ENCODE measurements at places on chromosomes 11 and 22. TPM values are rescaled to one million over a fixed set of nuclear protein-coding genes. Genes with fewer than 3 reads are reported as not detected.

DNA sequence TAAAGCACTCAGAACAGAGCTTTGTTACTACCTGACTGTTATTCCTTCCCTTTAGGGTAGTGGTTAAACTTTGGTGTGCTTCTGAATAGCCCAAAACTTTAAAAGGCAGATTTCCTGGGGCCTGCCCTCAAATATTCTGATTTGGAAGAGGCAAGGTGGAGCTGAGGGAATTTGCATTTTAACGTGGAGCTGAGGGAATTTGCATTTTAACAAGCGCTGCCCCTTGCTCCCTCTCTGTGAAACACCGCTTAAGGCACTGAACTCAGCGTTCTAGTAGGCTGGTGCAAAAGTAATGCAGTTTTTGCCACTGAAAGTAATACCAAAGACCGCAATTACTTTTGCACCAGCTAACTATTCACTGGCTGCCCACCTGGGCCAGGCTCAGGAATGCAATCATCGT is 35.0 kb downstream of the TPST2 start:
- no peak for DNase-seq

- DNase-seq = no peak
These were observed 6.7 kb downstream of the ANKRD13D start for GRCh38 chr11:67295846-67296245.

DNA sequence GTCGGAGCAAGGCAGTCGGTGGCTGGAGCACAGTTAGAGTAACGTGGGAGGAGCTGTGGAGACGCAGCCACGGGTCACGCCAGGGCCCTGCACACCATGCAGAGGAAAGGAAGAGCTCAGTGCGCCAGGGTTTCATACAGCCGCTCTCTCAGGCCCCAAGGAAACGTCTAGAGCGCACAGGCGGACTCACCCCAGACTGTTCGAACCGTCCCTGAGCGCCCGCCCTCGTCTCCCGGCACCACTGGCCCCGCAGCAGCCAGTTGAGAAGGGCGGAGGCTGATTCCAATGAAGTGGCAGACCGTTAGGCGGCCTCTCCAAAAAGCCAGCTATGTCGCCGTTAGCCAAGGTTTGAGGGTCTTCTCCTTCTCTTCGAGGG is 483 bp upstream of the HYLS1 start:
- peak; percentile 67 for DNase-seq

The ZNF195 gene
- total RNA-seq = 8.3 TPM

DNA sequence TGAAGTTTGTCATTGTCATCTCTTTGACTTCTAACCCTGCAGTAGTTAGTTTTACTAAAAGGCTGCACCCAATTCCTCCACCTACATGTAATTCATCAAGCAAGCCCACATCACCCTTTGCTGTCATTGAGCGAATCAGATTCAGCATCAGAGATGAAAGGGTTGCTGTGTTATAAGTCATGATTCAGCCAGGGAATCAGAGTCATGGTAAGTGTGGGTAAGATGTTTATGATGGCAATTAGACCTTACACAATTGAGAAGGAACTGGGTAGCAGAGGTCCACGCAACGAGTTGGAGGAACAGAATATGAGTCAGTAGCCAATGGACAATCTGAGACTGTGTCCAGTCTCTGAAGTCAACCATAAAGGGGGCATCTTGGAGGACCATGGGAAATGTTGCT is 162.8 kb upstream of the SNX19 start:
- no peak for DNase-seq

DNA sequence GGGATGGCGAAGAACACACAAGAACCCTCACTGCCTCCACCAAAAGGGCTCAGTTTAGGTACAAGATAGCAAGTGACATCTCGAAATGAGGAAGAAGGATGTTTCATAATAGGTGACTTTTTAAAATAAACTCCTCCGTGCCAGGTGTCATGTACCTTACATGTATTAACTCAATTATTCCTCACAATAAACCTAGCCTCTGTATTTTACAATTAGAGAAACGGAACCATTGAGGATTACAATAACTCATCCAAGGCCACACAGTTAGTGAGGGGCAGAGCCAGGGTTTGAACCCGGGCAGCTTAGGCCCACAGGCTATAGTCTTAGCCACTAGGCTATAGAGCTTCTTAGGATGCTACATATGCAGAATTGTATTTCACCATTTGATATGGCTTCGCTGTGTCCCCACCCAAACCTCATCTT is 965 bp upstream of the PAMR1 start:
- peak; percentile 30 for DNase-seq

The KCNQ1 gene
- not detected for total RNA-seq

- DNase-seq = peak; percentile 96
These were observed at the start of gene DHCR7 for GRCh38 chr11:71448257-71449171. Gene DHCR7, minus strand, starts transcription at chr11:71448393. Its CDS starts 3,441 bp downstream, at chr11:71444952.

The PRODH gene
- total RNA-seq = not detected

The SESN3 gene
- total RNA-seq = 0.79 TPM

DNA sequence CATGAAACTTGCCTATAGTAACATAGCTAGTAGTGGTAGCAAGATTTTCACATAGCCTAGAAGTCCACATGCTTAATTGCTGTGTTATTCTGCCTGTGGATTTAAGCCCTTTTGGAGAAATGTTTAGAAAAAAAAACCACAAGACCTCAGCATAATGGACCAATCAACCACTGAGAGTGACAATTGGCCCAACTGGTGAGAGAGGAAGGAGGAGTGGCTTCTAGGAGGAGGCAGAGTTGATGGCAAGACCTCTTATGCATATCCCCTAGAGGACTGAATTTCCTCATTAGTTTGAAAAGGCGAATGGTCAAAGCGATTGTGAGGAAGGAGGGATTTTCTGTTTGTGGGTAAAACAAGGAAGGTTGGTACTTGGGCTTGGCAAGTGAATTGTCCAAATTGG is 30.6 kb downstream of the NNMT start:
- no peak for DNase-seq

The CASP1 gene
- total RNA-seq = 2.3 TPM

The USH1C gene
- total RNA-seq = not detected

The DGCR6 gene
- 1.3 TPM for total RNA-seq

- DNase-seq = peak; percentile 54
These were observed 22.6 kb downstream of the RTN4RL2 start for GRCh38 chr11:57482782-57483561.

The KCNK4 gene
- total RNA-seq = not detected

DNA sequence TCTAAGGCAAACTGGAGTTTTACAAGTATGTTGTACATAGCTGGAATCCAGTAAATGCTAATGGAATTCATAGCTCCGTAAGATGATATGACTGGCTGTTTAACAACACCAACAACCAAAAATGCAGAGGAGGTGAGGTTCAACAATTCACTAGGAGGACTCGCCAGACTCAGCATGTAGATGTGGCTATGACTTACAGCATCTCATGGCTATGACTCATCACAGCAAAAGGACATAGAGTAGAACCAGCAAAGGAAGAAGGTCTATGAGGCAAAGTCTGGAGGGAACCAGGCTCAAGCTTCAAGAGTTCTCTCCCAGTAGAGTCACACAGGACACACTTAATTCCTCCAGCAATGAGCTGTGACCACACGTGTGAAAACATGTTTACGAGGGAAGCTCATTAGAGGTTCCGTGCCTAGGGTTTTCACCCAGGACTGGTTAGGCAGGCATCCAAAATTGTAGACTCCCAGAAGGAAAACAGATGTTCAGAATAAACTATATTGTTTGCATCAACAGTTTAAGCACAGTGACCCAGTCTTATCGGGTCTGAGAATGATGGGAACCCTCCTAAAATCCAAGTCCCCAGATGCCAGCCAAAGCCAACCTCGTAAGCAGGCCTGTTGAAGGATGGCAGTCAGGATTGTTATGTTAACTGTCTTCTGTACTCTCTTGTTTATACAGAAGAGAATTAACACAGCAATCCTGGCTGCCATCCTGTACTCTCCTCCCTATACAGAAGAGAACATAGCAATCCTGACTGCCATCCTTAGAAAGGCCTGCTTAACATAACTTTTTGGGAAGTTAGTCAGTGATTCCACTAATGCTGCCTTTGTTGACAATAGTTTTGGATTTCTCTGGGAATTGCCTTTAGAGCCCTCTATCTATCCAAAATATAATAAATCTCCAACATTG is 116.6 kb downstream of the LARGE1 start:
- peak; percentile 54 for DNase-seq

The CCND1 gene
- total RNA-seq = 60.7 TPM

The SF3B2 gene
- total RNA-seq = 174 TPM

The HMOX1 gene
- 36.1 TPM for total RNA-seq

The KRTAP5-9 gene
- total RNA-seq = not detected

The MYBPC3 gene
- not detected for total RNA-seq

- DNase-seq = no peak
These were observed 18.8 kb upstream of the PARVA start for GRCh38 chr11:12358302-12359188.

DNA sequence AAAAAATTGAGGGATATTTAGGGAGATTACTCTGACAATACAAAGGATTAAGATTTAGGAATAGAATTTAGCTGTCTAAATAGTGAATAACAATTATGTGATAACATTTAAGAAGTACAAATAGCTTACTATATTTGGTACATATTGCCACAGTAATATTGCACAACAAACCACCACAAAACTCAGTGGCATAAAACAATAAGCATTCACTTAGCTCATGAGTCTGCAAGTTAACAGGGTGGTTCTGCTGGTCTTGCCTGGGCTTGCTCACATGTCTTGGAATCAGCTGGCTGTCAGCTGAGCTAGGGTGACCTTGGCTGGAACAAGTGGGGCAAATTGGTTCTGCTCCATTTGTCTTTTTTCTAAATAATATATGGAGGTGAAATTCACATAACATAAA is 115.1 kb downstream of the DCDC1 start:
- no peak for DNase-seq

GRCh38 chr22:17281440-17281841 is 62.2 kb upstream of the ADA2 start:
- no peak for DNase-seq

- DNase-seq = no peak
These were observed 6.9 kb upstream of the B3GNT6 start for GRCh38 chr11:77027275-77027674.

The MMP13 gene
- total RNA-seq = not detected

- DNase-seq = no peak
These were observed 75.4 kb upstream of the FSHB start for GRCh38 chr11:30155428-30155827.

DNA sequence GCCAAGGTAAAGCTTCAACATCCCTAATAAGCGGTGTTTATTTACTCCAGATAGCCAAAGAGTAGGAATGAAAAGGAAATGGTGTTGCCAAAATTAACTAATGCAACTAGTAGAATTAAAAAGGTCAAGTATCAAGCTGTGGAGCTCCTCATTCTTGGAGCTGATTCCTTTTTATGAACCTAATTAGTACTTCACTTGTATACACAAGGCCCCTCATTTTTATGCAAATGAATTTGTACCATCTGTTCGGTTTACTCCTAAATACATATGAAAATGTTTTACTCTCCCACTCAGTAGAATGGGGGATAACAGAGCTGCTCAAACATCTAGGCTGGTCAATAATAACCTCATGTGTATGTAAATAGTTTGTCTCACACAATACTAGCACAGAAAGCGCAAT is 426.4 kb upstream of the LUZP2 start:
- DNase-seq = no peak

DNA sequence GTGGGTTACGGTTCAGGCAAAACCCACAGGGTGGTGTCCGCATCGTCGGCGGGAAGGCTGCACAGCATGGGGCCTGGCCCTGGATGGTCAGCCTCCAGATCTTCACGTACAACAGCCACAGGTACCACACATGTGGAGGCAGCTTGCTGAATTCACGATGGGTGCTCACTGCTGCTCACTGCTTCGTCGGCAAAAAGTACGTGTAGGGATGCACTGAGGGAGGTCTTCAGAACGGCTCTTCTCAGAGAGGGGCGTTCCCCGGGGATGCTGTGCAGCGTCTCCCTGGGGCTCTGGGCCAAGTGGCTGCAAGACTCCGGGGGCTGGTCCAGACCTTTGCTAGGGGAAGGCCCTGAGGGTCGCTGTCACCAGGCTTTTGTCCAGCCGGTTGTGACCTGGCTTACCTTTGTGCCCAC is 1.3 kb downstream of the ACR start:
- DNase-seq = no peak

Data from MG63 (cell line).